ENCODE measurements at places on chromosomes 3 and 15.

GRCh38 chr3:11560746-11561145 is 83.0 kb downstream of the VGLL4 start:
- DNase-seq, result no peak

- no peak for DNase-seq
Measured at GRCh38 chr3:63945558-63946096, 33.4 kb upstream of the SCAANT1 start.

GRCh38 chr3:127546554-127546953 is 44.0 kb downstream of the TPRA1 start:
- no peak for DNase-seq

DNA sequence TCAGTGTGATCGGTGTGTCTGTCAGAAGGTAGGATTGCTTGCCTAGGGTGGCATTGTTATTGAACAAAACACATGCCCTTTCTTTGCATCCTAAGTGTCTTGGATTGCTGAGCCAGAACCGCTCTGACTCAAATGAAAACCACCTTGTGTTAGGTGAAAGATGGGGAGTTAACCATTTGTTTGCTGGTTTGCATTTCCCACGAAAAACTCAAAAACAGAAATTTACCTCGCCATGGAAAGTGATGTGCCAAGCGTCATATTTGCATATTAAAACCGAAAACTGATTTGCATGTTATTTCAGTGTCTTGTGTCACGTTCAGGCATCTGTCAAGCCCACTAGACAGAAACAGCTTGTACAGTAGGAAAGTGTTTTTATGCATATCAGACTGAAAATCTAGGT is 474.6 kb upstream of the TPRG1 start:
- DNase-seq, result no peak

GRCh38 chr15:96276438-96277210 is 53.9 kb upstream of the NR2F2 start:
- DNase-seq, result no peak

GRCh38 chr3:35137612-35138011 is 501.7 kb upstream of the ARPP21 start:
- DNase-seq, result no peak

DNA sequence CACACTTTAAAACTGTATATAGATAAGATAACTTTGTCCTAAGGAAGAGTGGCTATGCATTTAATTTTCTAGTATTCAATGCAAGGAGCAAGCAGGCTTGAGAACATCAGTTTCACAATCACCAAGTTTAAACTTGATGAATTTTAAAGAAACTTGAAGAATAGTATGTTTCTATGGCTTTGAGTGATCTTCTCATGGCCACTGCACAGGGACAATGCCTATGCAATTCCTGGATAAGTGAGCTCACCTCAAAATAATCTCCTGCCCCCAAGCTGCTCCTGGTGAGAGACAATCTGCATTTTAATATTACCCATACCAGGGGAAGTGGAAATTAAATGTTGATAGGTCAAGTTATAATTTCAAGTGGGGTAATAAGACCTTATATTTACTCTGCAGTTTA is 376.6 kb upstream of the CBLB start:
- DNase-seq, result no peak

GRCh38 chr3:187150599-187150998 is 11.3 kb upstream of the RPL39L start:
- DNase-seq, result peak; percentile 57

DNA sequence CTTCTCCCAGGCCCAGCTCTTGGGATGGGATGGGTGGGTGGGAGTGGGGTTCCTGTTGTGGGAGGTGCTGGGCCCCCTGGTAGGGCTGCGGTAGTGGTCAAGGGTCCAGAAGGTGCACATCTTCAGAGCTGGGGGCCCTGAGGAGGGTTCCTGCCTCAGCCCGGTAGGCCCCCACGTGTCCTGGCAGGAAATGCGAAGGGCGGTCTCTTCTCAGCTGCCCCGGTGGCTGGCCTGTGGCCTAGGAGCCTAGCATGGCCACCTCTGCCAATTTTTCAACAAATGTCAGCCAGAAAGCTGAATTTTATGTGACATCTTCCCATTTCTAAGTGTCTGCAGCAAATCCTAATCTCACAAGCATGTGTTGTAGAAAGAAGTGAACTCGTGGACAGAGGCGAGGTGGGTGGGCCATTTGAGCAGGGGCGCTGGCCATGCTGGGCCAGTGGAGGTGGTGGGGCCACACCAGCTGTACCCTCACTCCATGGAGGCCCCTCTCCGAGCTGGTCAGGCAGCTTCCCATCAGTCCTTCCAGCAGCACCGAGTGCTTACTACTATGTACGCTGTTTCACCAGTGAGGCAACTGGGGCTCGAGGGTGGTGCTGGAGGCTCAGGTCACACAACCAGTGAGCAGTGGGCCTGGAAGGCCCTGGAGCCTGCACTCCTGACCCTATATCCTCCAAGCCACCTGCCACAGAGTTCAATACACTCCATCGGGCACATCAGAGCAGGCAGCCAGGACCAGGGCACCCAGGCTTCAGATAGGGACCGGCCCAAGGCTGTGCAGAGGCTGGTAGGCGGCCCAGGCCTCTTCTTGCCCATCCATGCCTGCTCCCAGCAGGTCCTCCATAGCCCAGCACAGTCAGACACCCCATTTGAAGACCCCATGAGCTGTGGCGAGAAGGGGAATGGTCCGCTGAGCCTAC is 23.2 kb downstream of the FBLN2 start:
- no peak for DNase-seq

DNA sequence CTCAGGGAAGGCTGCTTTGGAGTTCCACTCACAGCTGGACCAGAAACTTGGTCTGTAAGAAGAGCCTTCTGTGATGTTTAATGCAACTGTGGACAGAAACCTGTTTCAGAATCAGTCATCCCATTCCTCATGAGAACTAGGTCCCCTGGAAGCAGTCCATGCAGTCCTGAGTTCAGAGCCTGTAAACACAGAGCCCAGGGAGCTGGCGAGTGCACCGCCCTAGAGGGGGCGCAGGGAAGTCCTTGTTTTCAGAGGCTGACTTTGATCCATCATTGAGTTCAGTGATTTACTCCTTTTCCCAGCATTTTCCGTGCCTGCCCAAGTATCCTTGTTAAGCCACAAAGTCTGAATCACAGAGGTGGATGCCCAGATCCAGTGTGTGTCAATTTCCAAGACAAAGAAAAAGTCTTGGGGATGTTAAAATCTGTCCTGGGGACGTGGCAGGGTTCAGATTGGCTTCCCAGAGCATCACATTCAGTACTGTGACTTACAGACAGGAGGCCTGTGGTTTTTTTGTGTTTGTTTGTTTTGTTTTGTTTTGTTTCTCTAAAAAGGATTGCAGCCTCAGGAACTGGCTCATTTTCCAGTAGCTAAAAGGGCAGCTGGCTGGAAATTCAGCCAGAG is 9.8 kb upstream of the TXNRD3 start:
- DNase-seq, result no peak

DNA sequence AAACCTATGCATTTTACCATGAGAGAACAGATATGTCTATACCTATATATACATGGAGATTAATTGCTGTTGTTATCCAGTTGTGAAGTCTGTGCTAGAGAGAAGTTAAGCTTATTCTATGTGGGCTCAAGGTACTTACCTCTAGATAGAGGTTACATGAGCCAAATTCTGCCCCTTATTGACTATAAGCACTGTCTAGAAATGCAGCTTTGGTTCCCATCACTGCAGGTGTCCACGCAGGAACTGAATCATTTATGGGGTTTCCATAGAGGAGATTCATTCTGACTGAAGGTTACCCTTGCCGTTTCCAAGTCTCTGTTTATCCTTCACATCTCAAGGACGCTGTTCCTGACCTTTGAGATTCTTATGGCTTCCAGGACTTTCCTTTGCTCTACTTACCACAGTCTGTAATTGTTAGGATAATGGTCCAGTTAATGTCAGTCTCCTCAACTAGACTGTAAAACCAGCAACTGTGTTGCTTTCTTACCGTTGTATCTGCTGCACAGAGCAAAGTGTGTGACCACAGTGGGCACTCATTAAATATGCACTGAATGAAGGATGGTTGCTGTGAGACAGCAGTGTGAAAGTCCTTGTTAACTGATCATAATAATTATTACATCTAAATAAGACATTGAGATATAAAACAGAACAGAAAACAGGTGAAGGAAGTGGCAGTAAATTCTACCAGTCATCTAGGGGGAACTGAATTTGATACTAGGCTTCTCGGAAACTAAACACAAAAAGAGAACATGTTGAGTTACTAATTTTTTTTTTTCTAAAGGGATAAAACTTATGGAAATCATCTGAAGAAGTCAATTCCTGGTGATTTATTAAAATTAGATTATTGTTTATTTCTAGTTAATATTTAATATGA is 44.0 kb upstream of the BCL6 start:
- no peak for DNase-seq

GRCh38 chr15:99073008-99073717 is 31.7 kb upstream of the SYNM start:
- no peak for DNase-seq

DNA sequence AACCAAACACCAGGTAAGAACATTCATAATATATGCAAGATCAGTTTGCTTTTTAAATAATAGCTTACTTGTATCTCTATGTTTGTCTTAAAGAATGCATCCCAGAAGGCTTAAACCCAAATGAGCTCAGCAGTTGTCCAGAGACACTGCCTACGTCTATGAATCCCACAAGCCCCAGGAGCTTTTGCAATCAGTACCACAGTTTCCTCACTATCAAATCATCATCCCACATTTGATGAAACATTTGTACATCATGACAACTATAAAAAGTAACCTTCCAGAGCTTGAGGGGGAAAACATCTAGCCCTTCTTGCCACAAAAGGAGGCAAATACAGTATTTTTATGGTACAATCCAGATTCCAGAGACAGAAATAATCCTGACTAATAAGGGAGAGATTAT is 63.7 kb downstream of the ATP8B4 start:
- no peak for DNase-seq

DNA sequence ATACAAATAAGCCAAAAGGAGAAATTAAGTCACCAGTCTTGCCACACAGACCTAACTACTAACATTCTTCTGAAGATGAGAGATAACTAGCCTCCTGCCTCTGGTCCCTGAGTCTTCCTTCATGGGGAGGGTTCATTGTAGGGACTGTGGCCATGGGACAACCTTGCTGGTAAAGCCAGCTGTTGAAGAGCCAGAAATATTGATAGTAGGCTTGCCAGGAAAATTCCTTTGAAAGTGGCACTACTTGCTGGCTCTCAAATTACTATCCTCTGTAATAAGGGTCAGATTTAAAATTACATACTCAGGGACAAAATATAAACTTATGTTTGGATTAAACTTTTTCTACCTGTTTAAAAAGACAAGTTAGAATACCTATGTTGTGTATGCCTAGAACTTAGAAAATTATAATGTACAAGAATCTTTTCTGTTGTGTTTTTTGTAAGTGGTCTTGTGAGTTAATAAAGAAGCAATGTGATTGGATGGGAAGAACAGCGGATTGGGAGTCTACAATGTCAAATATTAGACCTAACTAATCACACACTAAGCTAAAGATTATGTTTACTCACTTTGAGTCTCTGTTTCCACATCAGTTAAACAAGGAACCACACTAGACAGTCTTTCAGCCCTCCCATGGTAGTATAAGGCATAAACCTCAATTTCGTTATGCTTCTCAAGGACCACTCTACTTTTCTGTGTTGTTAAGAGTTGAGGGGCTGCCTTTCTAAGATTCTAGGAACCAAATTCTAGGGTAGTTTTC is 60.0 kb upstream of the TRIM71 start:
- DNase-seq, result no peak

- no peak for DNase-seq
Measured at GRCh38 chr3:182484682-182485081, 308.6 kb upstream of the ATP11B start.

DNA sequence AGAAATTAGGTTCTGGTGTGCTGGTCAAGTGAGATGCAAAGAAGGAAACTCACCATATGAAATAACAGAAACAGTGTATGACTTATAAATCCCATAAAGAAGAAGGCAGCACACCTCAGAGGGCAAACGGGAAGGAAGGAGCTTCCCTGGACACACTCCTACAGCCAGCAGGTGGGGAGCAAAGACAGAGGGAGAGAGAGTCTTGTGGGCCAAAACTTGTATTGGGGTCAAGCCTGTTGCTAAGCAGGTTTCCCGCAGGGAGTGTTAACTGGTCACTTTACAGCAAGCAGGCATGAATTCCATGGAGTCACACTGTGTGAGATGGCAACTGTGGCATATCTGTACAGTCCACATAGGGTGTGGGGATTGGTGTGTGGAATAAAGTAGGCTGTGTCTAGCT is 222.9 kb upstream of the NDN start:
- DNase-seq, result no peak

DNA sequence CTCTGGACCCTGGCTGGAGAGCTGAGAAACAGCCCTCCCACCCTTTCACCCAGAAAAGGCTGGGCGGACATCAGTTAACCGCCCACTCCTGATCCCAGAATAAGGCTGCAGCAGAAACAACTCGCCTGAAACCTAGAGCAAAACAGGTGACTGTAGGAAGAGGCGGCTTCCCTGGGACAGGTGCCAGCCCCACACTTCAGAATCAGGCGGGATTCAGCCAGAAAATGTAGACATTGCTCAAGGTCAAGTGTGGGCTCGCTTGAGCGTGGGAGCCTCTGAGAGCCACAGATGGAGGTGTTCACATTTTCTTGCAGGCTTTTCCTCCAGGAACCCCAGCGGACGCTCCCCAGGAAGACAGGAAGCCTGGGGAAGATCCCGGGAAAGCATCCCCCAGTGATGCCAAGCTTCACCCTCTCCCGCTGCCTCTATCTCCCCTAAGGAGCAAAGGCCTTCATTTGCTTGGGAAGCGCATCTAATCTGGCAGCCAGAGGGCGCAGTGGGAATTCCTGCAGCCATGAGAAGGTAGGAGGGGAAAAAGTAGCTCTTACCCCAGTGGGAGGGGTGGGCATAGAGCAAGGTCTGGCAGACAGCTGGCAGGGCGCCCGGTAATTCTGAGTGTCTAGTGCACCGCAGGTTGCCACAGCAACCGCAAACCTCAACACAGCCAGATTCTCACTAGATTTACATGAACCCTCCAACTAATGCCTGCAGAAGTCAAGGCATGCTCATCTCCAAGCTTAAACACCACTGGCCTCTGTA is 77.7 kb downstream of the OCA2 start:
- DNase-seq, result no peak

GRCh38 chr3:85474241-85474640 is 515.5 kb downstream of the CADM2 start:
- DNase-seq, result no peak

GRCh38 chr3:156448300-156448699 is 106.6 kb downstream of the SSR3 start:
- DNase-seq, result peak; percentile 29

DNA sequence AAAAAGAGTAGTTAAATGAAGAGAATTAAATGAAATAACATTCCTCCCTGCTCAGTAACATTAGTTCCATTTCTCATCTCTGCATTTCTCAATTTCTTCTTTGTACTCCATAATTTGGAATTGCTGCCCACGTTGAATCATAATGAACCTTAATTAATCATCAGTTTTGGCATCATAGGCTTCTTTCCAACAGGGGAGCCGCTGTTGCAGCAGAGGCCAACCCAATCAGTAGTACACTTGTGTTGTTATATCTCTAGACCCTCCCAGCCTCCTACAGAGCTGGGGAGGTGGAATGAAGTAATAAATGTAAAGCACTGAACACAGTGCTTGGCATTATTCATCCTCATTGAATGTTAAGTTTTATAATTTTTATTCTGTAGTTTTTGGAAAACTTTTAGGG is 240.7 kb downstream of the CHST2 start:
- no peak for DNase-seq

All from activated CD4-positive, alpha-beta T cell treated with anti-CD3 and anti-CD28 coated beads, Interleukin-2, amount 50 U/mL, for 4 hours (primary cell).